Germinal center (tissue), 1 donor: ENCODE measurements at places on chromosomes 1 and 21.
A peak's percentile ranks its signal among the peaks of the same experiment; 100 is the strongest.

DNA sequence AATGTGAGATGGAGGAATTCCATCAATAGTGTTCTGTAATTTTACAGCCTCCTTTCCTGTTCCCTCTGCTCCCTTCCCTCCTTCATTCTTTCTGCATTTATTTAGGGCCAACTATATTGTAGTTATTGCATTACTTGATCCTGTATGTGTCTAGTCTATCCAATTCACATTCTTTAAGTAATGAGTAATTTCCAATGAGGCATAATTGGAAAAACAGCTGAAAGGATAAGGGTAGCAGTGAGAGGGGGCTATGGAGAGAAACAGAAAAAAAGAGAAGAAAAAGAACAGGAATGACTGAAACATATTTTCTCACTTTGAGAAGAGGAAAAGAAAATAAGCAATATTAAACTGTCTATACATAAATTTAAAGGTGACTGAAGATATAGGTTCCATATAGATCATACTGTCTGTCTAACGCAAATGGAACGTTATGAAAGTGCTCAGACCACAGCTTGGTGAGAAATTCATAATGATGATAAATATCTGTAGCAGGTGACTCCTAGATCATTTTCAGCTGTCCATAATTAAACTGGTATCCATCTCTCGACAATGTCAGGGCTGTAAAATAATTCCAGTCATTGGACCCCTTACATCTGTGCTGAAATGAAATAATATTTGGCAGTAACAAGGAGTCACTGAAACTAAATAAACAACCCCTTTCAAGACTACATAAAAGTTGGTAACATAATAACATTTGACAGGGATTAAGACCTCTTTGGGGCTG lies 61.8 kb downstream of the SPAG17 start:
- no peak for DNase-seq

- DNase-seq: peak; percentile 23
Measured at GRCh38 chr1:209672705-209673630, 2.2 kb upstream of the G0S2 start.

DNA sequence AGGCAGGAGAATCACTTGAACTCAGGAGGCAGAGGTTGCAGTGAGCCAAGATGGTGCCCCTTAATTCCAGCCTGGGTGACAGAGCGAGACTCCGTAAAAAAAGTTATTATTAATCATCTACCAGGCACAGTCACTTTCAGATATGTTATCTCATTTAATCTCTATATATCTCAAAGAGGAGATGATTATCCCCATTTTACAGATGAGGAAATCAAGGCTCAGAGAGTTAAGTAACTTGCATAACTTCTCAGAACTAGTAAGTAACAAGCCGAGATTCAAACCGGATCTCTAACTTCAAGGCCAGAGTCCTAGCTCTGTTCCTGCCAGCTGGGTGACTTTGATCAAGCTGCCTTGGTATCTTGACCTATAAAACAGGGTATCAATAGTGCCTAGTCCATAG lies 17.5 kb downstream of the DIO1 start:
- no peak for DNase-seq

- no peak for DNase-seq
Measured at GRCh38 chr1:25017436-25018109, 87.5 kb upstream of the RUNX3 start.

DNA sequence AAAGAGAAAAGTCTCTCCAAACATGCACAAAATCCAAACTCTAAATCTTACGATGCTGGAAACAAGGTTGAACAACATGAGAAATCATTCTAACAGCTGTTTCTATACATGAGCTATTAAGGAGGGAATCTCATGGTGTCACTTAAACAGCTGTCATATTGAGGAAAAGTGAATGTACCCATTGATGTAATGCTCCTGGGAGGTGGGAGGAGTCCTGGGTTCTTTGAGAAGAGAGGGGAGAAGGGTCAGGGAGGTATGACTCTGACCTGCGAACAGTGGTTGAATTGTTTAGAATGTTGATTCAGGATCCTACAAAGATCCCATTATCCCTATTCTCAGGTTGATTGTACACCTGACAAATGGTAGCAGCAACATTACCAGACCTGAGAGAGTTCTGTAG lies 49.3 kb downstream of the ZC3H11B start:
- no peak for DNase-seq

DNA sequence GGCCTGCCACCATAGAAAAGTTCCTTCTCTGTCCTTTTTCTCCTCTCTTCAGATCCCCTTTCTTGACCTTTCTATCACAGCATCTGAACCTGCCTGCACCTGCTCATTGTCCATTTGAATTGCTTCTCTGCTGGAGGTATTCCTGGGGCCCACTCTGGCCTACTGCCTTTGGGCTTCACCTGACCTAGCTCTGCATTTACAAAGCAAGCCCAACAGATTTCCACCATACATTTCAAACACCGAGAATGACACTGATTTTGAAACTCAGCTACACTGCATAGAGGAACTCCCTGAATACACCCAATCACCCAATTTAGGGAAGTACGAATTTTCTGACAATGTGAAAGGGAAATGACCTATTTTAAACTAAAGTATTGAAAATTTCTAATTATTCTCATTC lies 284.5 kb upstream of the USP25 start:
- DNase-seq: peak; percentile 12

- no peak for DNase-seq
Measured at GRCh38 chr1:227869279-227869842, 53.9 kb downstream of the PRSS38 start.
